ENCODE measurements at places on chromosomes 4 and X.

DNA sequence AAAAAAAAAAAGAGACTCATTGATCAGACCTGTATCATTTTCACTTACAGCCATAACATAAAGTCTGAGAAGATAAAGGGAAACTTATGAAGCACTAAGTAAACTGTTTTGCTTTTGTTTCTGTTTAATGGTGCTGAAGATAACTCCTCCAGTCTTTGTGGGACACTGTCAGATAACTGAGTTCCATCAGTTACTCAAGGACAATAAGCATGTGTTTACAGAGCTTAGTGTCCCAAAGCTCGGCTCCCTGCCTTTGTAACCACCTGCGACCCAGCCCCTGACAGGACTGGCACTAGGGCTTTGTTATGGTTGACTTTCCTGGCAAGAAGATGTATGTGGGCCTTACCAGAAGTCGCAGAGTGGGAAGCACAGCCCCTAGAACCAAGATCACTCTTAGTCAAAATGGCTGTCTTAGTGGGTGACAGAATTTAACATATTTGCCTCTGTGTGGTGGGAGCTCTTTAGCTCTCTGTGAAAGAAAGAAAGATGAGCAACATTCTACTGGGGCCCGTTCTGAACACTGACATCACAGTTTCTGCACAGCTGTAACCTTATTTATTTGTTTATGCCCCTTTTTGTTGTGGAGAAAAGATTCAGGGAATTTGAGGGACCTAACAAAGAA is 68.1 kb downstream of the FNIP2 start:
- no peak for DNase-seq

- DNase-seq: no peak
Measured at GRCh38 chr4:75821216-75821615, 81.0 kb downstream of the PPEF2 start.

DNA sequence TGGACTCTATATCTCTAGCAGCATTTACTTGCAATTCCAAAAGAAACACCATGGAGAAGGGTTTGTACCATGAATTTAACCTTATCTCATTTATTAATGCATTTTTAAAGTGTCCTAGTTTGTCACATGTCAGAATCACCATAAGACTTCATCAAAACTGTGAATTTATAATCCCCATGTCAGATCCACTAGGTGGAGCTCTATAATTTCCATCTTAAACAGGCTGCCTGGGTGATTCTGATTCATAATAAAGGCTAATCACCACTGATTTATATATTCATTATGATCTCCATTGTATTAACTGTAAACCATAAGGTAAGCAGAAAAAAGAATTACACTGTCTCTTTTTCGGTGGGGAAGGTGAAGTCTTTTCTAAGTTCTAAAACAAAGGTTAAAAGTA is 4.0 kb downstream of the TCEAL2 start:
- peak; percentile 6 for DNase-seq

DNA sequence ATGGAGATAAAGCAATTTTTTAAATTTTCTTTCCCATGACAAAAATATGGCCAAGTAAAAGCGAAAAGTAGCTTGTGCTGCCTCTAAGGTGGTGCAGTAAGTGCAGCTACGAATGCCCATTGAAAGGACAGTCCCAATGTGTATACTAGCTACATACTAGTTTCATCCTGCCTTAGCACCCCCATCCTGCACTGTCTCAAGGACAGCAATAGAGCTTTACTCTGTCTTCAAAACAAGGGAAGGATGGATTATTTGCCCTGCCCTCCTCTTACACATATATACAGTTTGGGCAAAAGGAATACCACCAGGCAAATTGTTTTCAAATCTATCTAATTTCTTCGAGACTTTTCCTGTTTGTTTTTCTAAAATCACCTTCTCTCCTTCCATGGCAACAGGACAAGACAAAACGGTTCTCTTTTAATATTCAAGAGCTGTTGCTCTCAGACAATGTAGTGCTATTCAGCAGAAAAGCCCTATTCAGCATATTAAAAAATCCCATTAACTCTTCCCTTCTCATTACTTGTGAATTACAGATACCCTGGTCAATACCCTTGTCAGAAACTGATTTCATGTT is 75.1 kb upstream of the SLC7A11 start:
- no peak for DNase-seq

GRCh38 chrX:137352101-137352660 is 213.7 kb upstream of the ZIC3 start:
- DNase-seq: no peak

GRCh38 chrX:136572030-136572429 is 40.0 kb downstream of the VGLL1 start:
- peak; percentile 28 for DNase-seq

DNA sequence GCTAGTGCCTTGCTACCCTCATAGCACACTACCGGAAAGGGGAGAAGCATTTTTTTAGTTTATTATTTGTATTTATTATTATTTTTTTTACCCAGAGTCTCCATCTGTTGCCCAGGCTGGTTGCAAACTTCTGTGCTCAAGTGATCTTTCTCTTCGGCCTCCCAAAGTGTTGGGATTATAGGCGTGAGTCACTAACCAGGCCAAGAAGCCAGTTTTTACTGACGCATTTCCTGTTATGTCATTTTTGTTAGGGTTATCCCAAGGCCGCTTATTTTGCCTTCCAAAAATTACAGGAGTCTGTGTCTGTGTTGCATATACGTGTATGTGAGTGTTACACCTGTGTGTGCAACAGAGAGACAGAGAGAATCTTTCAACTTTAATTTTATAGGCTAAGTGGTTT is 404.5 kb downstream of the GBA3 start:
- DNase-seq: no peak

DNA sequence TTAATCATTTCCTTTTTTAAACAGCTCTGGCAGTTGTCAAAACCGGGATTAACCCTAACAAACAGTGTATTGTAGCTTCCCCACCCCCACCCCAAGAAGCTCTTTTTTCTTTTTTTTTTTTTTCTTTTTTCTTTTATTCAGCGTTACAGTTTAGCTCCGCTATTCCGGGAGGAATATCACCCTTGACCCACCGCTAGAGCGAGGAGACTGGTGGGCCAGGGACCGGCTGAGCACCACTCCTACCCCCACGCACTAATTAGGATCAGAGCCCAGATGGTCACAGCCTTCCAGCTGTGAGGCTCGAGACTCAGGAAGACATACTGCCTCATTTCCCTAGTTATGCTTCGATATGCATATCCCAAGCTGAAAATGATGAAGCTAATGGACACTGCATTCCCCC is 2.0 kb downstream of the PARM1 start:
- DNase-seq: no peak

DNA sequence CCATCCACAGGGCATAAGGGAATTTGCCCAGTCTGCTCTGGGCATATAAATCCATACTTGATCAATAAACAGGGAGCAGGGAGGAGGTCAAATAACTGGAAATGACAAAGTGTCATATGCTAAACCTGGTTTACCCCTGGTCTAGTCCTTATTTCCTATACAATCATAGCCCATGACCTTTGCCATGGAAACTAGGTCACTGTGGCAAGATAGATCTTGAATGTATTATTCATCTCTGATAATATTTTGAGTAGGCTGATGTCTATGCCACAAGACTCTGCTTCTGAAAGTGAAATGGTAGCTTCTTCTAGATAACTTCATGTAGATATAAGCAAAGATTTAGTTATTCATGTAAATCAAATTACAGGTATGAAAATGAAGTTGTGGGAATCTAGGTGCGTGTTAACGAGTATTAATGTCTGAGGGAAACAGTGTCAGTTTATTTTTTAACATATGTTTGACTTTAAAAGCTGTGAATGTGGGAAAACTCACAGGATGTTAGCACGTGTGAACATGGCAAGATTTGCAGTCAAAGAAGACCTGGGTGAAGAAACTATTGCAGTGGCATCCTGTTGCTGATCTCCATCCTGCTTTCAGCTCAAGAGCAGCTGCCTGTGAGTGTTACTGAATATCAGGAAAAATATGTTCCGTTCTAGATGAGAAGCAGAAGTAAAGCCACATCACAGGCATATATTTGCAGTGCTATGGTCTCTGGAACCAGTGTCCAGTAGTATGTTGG is 81.8 kb upstream of the NDP start:
- DNase-seq: no peak

DNA sequence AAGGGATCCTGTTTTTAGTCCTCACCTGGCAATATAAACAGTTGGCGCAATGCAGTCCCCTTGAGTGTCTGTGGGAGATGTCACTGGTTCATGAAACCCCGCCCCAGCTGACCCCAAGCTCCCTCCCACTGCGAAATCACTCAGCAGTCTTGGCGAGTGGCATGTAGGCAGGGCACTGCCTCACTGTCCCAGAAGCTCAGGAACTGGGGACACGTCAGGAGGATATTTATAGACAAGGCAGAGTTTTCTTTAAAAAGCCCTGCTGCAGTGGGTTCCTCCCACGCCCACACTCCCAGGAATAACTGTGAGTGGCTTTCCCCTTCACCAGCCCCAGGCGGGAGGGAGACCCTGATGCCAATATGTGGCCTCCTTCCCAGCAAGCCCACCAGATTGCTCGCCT is 44.3 kb upstream of the PPP2R2C start:
- DNase-seq: no peak

DNA sequence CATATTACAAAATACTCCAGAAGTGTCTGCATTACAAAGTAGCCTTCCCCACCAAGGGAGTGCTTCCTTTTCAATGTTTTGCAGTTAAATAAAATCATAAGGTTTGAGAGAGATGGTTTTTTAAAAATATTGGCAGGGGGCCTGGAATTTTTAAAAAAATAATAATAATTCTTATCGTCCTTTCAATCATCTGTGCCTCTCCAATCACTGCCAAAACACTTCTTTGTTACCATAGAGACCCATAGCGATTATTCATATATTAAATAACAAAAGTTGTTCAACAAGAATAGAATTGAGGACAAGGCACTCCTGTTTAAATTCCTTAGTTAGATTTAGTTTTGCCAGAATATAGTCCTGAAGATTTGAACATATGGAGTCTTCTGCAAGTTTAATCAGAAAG is 203.1 kb downstream of the FAT4 start:
- DNase-seq: no peak

DNA sequence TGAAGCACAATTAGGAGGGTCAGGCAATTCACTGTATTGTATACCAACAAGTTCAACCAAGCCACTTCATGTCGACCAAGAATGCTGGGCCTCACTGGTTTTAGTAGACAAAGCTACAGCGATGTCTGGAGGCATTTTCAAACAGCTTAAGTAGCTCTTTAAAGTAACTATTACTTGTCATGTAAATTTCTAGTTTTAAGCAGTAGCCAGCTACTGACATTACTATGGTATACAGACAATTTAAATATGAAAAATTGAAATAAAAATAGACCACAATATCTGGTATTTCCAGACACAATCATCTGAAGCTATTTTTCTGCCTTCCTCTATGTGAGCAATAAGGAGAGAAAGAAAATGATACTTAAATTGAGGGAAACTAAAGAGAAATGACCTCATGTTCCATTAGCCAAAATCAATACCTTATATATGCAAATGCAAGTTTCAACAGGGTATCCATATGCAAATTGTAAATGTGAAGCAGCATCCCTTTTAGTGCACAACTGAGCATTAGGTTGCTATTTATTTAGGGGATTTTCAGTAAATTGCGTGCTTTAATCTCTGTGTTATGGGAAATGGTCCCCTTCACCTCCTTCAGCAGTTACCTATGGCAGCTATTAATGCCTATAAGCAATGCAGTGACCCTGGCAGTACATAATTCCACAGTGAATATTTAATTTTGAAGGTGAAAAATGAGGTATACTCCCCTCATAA is 119.5 kb downstream of the GPC3 start:
- DNase-seq: no peak

- DNase-seq: no peak
Measured at GRCh38 chr4:157220371-157220881, at the start of gene GRIA2. Gene GRIA2 (plus strand): TSS chr4:157220728. CDS start chr4:157221043, 315 bp downstream.

DNA sequence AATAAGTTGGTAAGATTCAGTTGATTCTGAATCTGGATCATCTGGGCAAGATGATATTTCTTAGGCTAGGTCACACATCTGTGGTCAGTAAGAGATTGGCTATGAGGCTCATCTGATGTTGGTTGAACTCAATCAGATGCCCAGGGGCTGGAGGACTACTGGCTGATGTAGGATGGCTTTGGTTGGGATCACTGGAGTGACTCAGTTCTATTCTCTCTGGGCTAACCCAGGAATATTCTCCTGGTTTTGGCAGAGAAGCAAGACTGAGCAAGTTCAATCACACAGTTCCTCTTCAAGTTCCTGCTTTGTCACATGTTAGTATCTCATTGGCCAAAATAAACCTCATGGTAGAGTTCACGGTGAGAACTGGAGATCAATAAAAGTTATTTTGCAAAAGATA is 902.3 kb upstream of the SLIT2 start:
- DNase-seq: no peak

DNA sequence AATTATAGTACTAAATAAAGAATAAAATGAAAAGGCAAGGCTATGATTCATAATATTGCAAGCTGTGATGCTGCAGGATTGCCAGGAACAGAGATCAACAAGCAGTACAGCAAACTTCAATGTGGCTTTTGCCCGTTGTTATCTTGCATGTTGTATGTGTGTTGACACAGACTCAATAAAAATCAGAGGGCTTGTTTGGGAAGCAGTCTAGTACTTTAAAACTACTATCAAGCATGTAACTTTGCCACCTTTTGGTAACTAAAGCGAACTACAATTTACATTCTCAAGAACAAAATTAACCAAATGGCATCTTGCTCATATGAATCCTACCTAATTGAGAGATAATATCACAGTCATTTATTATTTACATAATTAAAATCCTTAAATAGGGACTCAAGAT is 79.8 kb upstream of the GPM6A start:
- DNase-seq: no peak

DNA sequence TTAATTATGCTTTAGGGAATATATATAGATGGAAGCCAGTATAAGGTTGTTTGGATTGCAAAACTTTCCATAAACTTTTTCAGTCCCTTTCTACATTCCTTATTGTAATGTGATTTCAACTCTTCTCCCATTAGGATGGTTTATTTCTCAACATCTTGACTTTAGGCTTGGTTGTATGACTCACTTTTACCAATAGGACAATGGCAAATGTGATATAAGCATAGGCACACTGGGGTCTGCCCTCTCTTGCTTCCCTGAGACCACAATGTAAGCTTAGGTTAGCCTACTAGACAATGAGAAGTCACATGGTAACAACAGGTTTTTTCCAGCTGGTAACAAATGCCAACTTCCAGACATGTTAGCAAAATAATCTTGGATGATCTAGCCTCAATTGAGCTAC is 163.3 kb upstream of the RBPJ start:
- no peak for DNase-seq

- peak; percentile 60 for DNase-seq
Measured at GRCh38 chr4:41281038-41281634, 24.4 kb downstream of the UCHL1 start.

DNA sequence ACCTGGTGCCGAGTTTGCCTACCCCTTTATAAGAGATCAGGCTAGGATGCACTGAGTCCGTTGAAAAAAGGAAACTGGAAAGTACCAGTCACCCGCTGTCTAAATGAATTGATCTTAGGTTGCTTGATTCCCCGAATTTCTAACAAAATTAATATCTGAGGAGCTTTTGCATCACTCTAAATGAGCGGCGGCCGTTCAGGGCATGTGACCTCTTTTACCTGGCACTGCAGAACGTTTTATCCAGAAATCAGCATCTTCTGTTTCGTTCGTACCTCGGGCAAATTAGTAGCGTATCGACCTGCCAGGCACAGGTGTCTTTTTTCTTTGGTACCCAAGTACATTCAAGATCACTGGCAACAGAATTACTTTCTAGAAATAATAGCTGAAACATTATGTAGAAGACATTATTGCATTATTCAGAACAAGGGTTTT is 876 bp downstream of the KLHL2 start:
- no peak for DNase-seq

- no peak for DNase-seq
Measured at GRCh38 chr4:26252349-26253025, 68.3 kb upstream of the RBPJ start.
